ENCODE measurements at places on chromosomes 11 and 22. TPM values are rescaled to one million over a fixed set of nuclear protein-coding genes. Genes with fewer than 3 reads are reported as not detected.

DNA sequence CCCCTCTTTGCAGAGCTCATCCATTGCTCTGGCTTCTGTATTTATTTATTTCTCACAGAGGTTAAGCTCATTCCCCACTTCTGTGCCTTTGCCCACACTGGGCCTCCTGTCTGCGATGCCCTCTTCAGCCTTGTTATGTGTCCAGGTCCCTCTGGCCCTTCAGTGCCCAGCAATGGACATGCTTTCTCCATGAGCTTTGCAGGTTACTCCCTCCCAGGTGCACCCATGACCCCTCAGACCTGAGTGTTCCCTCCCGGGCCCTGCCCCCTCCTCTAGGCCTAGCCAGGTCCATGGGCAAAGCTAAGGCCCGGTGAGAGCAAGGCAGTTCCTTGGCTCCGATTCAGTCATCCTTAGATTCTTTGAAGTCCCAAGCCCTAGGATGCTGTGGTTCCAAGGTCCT lies 17.5 kb upstream of the ARHGEF17 start:
- DNase-seq, result no peak

- DNase-seq, result no peak
Observed at GRCh38 chr11:8019314-8020243, 32.4 kb downstream of the EIF3F start.

DNA sequence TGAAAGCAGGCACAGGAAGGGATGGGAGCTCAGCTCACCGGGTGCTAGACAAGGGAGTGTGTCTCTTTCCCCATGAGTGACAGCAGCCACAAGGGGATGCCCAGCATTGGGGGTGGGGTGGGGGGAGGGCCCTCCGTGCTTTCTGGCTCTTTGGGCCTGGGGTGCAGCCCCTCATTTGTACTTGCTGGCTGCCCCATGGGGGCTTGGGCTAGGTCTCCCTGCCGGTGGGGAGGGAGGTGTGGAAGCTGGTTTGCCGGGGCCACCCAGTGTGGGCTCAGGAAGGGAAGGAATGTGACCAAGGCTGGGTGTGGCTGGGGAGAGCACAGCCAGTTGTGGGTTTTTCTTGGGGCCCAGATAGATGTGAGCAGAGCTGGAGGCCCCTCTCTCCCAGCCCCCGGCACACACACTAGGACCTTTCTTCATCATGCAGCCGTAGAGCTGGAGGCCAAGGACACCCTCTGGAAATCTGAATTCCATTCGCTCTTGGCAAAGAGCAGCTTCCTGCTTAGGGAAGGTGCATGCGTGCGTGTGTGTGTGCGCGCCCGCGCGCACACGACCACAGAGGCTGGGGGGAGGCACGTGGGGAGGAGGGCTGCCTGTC lies 25.8 kb downstream of the KCNQ1OT1 start:
- DNase-seq, result peak; percentile 10

DNA sequence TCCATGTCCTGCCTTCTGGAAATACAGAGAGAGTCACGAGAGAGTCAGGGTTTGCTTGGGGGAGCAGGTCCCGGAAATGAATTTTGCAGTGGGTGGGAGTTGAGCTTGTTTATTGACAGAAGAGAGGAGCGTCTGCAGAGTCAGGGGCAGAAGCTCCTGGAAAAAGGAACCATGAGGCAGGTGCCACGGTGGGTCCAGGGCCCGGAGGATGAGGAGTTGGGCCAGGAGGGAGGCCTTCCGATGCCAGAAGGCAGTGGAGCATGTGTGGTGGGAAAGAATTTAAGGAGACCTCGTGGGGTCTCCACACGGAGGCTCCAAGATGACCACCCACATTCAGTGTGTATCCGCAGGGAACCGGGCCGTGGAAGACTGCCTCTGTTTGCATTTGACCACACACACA lies 461.2 kb downstream of the BRD1 start:
- no peak for DNase-seq

DNA sequence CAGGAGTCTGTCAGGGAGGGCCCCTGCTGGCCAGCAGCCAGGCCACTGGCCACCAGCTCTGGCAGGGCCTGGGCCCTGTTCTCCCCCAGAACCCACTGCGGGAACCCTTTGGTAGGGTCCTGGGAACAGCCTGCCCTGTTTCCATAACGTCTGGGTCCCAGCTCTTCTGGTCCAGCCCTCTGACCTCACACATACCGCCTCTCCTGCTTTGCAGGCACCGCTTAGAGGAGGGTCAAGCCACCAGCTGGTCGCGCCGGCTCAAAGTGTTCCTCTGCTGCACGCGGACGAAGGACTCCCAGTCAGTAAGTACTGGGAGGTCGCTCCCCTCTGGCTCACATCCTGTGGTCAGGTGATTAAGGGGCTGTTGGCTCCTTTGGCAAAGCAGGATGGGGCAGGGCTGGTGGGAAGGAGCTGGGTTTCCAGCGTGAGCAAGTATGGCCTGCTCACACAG lies 26.6 kb upstream of the MYRF start:
- DNase-seq, result no peak

DNA sequence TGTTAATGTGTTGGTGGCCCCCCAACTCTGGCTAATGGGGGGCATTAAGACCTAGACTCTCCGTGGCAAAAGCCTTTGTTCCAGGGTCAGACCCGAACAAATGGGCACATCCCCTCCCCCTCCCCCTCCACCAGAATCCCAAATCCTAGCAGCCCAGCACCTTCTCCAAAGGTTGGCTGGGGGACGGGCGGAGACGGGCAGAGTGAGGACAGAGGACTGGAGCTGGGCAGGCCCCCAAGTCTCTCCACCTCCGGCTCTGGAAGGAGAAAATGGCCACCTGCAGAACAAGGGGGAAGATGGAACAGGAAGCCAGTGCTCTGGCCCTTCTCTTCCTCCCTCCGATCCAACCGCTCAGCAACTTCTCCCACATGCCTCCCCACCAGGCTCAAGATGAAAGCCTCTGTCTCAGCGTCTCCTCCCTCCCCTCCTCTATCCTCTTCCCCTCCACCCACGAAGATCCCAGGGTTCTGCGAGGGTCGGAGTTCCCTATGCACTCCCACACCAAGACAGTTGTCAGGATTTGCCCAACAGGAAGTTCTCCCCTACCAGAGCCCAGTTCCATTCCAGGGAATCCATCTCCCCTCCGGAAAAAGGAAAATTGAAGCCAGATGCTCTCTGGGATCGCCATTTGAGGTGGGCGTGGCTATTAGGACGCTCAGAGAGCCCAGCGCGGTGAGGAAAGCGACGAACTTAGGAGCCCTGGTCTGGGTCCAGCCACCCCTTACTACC lies 20.1 kb downstream of the ADA2 start:
- DNase-seq, result peak; percentile 66

DCDC1 gene
- 0.15 TPM for total RNA-seq

PAMR1 gene
- total RNA-seq, result 23.4 TPM

B4GAT1 gene
- total RNA-seq, result 37.9 TPM

SERHL2 gene
- total RNA-seq, result 2.1 TPM

OR51B5 gene
- total RNA-seq, result not detected

Measured in left cardiac atrium (tissue), 4 donors.